ENCODE measurements at places on chromosomes 5 and 9.

- no peak for DNase-seq
These were observed 15.2 kb downstream of the NUP214 start for GRCh38 chr9:131140550-131140949.

DNA sequence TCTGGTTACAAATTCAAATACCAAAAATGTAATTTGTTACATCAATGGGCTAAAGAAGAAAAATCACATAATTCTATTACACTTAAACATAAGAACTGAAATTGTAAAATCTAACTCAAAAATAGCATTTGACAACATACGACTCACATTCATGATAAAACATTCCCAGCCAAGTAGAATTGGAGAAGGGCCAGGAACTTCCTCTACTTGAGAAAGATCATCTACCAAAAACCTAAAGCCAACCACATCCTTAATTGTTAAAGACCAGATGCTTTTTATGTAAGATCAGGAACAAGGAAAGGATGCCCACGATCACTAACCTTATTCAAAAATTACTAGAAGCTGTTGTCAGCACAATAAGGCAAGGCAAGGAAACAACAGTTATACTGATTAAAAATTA is 1819.8 kb upstream of the C9orf72 start:
- DNase-seq = no peak

DNA sequence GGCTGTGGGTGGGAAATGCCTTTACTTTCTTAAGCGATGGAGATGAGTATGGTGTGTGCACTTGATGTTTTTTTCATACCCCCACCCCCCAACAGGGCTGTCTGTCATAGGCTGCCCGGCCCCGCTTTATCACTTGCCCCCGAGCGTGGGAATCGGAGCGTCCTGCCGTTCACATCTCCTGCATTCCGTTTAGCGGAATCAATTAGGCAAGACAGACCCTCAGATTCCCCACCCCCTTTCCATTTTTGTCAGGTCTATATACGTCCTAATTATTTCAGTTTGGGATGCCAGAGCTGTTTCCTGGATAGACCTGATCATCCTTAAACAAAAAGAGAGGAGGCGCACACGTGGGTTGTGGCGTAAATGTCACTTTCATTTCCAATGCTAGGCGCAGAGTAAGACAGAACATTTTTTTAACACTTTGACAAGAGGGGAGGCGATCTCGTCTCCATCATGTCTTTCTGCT is 217.2 kb downstream of the MEF2C start:
- DNase-seq = no peak

DNA sequence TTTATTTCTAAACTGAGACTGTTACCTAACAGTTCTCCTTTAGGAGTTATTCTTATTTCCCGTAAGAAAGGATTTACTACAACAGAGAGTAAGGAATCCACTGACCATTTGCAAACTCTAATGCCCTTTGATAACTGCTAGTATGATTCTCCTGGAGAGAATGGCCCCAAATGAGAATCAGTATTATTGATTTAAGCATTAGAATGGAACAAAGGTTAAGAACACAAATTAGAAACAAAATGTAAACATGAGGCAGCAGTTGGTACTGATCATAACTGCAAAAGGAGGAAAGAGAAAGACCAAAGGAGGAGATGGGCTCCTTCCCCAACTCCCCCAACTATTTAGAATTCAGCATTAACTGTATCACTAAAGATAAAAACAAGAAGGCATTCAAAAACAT is 30.7 kb downstream of the PSIP1 start:
- DNase-seq = no peak

GRCh38 chr5:39794513-39795210 is 369.9 kb upstream of the DAB2 start:
- no peak for DNase-seq

DNA sequence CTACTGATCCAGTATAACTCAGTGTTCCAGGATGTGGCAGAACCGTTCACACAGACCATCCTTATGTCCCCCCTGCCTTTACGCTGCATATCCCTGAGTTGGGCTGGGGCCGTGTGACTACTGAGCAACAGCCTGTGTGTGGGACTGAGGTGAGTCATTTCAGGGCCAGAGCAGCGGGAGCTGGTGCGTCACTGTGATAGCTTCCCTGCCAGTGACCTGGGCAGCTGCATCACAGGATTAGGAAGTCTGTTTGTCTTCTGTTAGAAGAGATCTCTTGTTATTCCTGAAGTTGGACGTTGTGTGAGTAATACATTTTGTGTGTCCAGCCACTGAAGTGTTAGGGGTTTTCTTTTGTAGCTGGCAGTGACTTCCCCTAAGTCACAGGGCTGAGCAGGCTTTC is 35.6 kb downstream of the TPPP start:
- no peak for DNase-seq

- no peak for DNase-seq
These were observed 50.9 kb downstream of the KCNIP1 start for GRCh38 chr5:170554521-170555267.

GRCh38 chr9:93223260-93224180 is 39.6 kb downstream of the WNK2 start:
- DNase-seq = no peak

DNA sequence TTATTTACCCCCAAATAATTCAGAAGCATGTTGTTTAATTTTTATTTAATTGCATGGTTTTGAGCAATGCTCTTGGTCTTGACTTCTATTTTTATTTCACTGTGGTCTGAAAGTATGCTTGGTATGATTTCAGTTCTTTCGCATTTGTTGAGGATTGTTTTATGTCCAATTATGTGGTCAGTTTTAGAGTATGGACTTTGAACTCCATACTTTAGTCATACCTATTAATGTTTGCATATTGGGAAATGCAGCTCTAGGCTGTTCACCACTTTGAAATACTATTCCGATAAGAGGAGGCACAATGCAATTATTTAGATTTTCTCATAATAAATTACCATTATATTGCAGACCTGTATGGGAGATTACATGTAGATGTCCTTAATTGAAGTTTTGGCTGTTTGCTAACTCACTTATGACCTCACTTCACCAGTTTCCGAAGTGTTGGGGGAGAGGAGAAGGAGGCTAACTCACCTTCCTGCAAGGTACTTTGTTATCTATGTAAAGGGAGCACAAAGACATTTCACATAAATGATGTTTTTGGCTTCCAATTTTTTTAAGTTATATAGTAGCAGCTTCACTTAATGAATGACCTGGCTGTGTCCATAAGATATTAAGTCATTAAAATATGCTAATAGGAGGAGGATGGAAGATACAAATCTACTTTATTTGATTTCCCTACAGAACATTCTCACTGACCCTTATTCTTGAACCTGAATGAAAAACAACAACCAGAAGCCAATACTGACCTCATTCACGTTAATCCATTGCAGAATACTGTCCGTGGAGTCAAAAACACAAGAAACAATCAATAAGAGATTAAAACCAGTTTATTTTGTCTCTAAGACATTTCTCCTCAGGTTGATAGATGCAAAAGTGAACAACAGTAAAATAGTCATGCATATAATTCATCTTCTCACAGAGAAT is 970.3 kb upstream of the ARRDC3 start:
- no peak for DNase-seq

GRCh38 chr5:132019857-132020555 is 8.5 kb upstream of the ACSL6 start:
- DNase-seq = no peak

DNA sequence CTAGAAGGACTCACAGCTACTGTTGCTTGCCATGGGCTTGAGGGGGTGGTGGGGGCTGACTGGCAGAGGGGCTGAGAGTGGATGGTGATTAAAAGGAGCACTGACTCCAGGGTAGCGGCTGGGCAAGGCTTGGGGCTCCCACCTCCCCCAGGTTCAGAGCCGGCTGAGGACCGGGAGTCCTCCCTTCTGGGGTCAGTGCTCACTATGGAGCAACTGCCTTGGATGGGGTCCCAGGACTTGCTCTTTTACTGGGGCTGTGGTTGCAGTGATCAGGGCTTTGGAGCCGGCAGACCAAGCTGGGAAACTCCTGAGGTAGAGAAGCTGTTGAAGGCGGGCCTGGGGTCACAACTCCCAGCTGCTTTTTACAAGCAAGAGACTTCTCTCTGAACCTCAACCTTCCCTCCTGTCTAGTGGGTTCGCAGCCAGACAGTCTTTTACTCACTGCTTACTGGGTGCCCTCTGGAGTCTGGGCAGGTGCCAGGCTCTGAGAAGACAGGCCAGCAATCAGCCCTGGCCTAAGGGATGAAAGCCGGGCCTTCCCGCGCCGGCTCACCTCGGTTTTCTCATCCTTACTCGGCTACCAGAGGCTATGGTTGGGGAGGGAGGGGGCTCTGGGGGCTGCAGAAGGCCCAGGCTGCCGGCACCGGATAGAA is 795 bp upstream of the ASS1 start:
- DNase-seq = no peak

GRCh38 chr5:139389701-139390638 is at the start of gene MZB1:
Gene MZB1, minus strand, starts transcription at chr5:139389913. Its CDS starts 57 bp downstream, at chr5:139389856.
- DNase-seq = no peak

DNA sequence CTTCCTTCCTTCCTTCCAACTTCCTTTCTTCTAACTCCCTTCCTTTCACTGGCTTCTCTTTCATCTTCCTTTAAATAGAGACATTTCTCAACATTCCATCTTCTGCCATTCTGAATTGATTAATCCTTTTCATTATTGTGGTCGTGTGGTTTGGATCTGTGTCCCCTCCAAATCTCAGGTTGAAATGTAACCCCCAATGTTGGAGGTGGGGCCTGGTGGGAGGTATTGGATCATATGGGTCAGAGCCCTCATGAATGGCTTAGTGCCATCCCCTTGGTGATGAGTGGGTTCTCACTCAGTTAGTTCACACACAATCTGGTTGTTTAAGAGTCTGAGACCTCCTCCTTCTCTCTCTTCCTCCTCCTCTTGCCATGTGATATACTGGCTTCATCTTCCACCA is 130.9 kb upstream of the SV2C start:
- no peak for DNase-seq

- no peak for DNase-seq
These were observed 270.2 kb upstream of the IRX1 start for GRCh38 chr5:3325201-3325971.

DNA sequence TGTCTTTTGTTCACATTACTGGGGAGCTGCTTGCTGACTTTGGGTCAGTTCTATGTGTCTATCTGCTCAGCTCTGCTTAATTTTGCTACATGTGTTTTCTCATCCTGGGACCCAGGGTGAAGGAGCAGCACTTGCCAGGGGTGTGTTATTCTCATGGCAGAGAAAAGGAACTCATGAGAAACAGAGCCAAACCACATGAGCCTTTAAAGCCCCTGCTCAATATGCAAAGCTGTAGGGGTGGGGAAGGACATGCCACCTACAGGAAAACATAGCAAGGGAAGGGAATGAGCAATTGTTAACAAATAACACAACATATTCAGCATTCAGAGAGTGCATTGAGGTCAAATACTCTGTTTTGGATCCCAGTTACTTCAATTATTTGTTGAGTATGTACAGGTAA is 290.9 kb downstream of the CDK5RAP2 start:
- DNase-seq = no peak

DNA sequence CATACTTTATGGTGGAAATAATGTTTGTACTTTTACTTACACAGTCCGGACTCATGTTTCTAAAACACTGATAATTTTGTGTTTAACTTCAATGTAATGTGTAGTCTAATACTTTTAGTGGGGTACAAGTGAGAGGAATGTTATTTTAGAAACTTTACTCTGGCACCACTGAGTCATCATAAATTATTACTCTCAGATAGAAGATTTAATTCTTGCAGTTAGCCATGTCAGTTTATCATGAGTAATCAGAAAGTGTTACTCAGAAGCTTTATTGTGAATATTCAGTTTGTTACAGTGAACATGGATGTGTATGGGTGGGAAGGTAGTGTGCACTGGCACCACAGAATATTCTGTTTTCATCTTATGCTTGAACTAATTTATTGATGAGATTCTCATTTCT is 20.0 kb downstream of the OGN start:
- DNase-seq = no peak

DNA sequence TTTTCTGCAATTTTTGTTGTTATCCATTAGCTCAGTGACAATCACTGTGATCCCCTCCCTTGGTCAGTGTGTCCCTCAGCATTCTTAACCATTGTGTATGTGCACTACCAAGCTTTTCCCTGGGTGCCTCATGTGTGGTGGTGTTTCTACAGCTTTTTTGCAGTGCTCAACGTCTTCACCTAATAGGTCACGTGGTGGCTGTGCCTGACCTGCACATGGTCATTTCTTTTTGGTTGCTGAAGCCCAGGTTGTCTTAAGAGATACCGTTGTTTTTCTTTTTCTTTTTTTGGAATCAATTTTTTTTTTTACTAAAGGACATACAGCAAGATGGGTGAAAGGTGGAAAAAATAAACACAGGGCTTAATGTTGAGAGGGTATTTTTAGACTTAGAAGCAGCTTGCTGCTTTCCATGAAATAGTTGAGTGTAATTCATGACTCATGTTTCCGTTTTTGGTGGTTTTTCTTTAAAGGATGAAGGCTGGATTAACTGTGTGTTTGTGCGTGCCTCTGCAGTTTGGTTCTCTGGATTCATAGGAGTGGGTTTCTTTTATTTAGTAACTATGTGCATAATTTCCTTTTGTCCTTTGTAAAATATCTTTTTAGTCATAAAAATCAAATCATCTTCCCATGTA is 22.2 kb downstream of the SH3GL2 start:
- no peak for DNase-seq

DNA sequence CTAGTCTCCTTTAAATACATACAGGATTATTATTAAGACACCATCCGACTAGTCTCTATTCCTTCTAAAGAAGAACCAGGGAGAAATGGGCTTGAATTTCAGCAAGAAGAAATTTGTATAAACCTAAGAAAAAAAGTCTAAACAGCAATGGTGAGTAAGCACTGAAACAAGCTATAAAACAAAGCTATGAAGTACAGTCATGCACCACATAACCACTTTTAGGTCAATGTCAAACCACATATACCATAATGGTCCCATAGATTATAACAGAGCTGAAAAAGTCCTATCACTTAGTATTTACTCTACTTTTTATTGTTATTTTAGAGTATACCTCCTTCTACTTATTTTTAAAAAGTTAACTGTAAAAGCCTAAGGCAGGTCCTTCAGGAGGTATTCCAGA is 102.0 kb upstream of the NFIB start:
- DNase-seq = no peak

GRCh38 chr9:3879726-3880505 is 354.1 kb upstream of the RFX3 start:
- no peak for DNase-seq

- no peak for DNase-seq
These were observed 1.9 kb downstream of the KIAA1191 start for GRCh38 chr5:176359658-176360057.

DNA sequence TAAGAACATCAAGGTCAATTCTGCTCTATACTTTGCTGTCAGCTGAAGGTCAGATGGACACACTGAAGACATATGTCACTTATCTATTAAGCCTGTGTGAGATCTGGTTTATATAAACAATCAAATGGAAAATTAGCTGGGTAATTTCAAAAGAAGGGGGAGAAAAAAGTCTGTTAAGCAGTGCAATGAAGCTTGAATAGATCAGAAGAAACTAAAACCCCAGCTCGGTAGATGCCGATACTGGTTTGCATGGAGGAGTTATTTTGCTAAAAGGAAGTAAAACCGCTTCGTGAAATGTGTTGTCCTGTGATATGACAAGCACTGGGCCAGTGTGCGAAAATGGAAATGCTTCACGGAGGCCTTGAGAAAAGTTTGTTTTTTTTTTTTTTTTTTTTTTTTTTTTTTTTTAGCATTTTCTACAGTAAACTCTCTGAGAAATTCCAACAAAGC is 148.8 kb downstream of the MEF2C start:
- DNase-seq = no peak

Data from SW 1271 (cell line).